ENCODE measurements at places on chromosomes 1 and 21.

DNA sequence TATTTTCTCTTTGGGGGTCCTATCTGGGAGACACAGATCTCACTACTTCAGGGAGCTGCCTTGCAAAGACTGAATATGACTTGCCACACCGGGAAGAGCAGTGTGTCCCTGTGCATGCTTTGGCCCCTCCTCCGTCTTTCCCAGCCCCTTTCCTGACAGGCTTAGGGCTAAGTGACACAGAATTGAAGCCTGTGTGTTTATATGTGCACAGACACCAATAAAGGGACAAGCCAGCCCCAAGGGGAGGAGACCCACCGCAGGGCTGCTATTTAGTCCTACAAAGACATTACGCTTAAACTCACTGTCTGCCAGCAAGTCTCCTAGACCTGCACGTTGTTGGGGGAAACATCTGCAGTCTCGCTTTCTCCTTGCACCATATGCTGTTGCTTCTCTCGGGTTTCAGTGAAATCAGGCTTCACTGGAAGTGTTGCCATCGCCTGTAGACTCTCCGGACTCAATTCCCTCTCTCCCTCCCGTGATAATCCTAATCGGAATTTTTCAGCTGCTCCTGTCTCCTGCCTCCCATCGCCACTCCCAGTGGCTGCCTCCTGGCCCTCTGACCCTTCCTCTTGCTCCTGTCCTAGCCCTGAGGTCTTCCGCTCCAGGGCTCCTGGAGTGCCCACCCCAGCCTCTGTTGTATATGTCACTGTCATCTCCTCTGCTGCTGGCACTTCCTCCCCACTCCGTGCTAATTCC is 58.5 kb upstream of the LRRC53 start:
- no peak for DNase-seq

- no peak for DNase-seq
Observed at GRCh38 chr21:46000731-46001641, 19.4 kb downstream of the COL6A1 start.

GRCh38 chr21:29808153-29808552 is 131.6 kb downstream of the GRIK1 start:
- DNase-seq, result no peak

DNA sequence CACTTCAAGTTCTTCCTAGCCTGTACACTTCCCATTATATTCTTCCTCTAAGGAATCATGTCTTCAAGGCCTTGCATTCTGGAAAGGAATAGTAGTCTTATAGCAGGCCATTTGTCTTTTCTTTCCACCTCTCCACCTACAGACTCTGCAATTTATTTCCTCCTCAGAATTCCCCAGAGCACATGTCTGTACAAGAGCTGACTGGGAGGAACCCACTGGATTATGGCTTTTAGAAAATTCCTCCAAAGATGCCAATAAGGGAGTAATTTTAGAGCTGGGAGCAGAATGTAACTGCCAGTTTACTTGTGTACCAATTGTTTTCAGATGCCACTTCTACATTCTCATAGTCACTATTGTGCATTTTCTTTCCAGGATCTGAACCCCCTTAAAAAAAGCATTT is 3.4 kb upstream of the PSMG1 start:
- no peak for DNase-seq

DNA sequence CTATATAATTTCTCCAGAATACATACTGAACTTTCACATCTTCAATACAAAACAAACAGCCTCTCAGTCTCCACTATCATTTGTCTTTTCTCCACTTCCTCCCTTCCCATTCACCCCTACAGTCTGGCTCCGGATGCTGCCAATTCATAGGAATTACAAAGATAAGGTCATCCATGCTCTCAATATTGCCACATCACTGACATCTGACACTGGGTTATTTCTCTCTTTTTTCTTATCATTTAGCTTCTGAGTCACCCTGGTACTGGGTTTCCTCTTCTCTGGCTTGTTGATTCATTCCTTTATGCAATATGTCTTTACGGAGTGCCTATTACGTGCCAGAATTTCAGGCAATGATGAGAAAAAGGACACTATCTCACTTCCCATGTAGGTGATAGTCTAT is 3.1 kb upstream of the SH3BP5L start:
- DNase-seq, result no peak

- no peak for DNase-seq
Observed at GRCh38 chr1:42118125-42118524, 35.1 kb upstream of the GUCA2B start.

DNA sequence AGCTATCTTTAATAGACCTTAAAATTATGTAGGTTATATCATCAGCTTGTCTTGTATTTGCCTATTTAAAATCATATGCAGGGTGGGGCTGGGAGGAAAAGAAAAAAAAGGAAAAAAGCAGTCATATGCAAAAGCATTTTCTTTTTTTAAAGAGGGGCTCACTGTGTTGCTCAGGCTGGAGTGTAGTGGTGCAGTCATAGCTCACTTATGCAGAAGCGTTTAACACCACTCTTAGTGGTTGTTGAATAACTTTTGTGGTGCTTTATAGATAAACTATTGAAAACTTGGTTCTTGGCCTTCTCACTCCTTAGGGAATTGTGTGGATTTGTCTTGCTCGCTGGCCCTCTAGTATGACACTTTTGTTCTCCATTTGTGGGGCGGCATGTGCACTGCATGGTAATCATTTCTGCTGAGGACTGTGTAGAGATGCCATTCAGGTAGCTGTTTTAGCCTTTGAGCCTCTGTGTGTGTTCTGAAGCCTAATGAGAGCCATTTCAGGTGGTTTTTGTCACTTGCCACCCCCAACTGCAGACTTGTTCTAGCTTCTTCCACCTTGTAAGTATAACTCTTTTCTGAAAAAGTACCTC is 77.8 kb downstream of the KIF1B start:
- no peak for DNase-seq

- no peak for DNase-seq
Observed at GRCh38 chr1:160978510-160978927, 23.9 kb upstream of the ITLN2 start.

DNA sequence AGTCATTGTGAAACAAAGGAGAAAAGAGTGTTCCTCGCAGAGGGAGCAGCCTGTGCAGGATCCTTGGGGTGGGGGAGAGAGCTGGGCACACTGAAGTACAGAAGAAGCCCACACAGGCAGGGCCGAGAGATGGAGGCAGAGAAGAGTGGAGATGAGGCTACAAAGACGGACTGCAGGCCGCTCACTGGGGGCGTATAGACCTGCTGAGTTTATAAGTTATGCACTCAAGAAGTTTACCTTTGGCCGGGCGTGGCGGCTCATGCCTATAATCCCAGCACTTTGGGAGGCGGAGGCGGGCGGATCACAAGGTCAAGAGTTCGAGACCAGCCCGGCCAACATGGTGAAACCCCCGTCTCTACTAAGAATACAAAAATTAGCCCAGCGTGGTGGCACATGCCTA is 7.6 kb upstream of the SLAMF9 start:
- DNase-seq, result no peak

- DNase-seq, result peak; percentile 98
Observed at GRCh38 chr1:30823969-30824735, 66.6 kb upstream of the LAPTM5 start.

GRCh38 chr1:185498207-185498606 is 181.2 kb upstream of the IVNS1ABP start:
- DNase-seq, result no peak

GRCh38 chr1:60664086-60664625 is 418.2 kb upstream of the NFIA start:
- DNase-seq, result no peak

DNA sequence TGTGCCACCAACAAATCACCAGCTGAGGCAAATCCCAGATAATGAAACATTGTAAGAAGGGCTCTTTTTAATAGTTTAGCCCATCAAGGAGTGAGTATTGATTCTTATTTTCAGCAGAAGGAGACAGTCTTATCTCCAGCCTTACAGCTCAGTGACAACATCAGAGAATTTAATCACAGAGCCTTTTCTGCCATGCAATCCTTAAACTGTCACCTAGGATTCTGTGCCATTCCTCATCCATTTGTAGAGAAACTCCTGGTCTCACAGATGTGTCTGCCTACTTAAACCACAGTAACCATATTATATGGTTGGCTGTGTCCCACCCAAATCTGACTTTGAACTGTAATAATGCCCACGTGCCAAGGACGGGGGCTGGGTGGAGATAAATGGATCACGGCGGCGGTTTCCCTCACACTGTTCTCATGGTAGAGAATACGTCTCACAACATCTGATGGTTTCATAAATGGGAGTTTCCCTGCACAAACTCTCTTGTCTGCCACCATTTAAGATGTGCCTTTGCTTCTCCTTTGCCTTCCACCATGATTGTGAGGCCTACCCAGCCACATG is 217.7 kb downstream of the RERE start:
- DNase-seq, result no peak

DNA sequence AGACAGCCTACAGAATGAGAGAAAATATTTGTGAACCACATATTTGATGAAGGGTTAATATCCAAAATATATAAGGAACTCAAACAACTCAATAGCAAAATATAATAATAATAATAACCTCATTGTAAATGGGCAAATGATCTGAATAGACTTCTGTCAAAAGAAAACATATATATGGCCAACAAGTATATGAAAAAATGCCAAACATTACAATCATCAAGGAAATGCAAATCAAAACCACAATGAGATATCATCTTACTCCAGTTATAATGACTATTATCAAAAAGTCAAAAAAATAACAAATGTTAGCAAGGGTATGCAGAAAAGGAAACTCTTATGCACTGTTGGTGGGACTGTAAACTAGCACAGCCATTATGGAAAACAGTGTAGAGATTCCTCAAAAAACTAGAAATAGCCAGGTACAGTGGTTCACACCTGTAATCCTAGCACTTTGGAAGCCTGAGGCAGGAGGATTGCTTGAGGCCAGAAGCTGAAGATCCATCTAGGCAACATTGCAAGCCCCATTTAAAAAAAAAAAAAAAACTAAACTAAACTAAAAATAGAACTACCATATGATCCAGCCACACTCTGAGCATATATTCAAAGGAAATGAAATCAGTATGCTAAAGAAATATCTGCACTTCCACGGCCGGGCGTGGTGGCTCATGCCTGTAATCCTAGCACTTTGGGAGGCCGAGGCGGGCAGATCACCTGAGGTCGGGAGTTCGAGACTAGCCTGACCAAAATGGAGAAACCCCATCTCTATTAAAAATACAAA is 17.3 kb upstream of the TRIM67 start:
- no peak for DNase-seq

- no peak for DNase-seq
Observed at GRCh38 chr1:68673771-68674170, 176.9 kb upstream of the DEPDC1 start.

DNA sequence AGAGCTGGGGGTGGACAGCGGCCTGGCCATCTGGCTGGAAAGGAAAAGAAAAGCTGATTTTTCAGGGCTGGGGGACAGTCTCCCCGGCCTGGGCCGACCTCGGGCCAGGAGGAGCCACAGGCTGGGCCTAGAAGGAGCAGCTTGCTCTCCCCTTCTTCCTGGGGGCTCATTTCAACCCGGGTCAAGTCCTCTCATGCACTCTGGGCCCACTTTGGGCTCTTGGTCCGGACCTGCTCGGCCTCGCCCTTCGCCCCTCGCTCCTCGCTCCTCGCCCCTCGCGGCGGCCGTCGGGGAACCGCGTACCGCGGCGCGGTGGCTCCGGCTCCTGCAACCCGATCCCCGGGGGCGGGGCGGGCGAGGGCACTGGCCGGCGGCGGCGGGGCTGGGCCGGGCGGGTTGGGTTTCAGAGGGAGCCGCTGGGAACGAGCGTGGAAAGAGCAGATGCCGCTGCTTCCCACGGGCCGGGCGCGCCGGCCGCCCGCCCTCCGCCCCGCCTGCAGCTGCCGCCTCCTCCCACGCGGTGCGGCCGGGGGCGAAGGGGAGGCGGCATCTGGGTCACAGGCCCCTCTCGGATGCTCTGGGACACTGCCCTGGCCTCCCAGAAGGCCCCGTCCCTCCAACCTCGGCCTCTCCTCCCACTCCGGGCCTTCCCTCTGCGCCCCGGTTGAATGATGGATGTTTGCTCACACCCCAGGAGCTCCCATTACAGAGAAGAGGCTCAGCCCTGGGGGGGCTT is 6.6 kb downstream of the HEYL start:
- DNase-seq, result no peak

DNA sequence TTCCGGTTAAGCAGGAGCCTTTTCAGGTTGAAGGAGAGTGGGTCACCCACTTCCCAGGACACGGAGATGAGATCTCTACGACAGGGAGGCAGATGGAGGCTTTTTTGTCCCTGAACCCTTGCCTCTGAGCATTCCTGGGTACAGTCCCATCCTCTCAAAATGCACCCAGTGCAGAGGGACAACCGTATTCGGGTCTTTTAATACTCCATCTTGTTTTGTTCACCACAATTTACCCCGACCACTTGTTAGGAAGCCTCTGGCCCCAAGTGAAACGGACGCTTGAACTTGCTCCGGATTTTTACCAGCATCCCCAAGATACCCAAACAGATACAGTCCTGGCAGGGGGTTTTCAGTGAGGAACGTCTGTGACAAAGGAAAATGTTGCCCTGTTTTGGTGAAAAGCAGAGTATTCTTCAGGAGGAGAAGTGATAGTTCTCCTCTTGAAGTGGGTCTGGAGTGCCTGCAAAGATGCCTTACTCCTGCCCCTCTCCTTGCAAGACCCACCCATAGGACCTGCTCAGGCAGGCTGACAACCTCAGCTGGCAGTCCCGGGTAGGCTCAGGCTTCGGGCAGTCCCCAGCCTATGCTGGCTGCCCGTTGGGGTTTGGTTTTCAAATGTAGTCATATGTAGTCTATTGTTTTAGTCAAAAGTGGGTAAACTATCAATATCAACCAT is 669 bp upstream of the ARL8A start:
- DNase-seq, result no peak

- DNase-seq, result peak; percentile 97
Observed at GRCh38 chr1:184632415-184633175, 122.1 kb downstream of the EDEM3 start.

DNA sequence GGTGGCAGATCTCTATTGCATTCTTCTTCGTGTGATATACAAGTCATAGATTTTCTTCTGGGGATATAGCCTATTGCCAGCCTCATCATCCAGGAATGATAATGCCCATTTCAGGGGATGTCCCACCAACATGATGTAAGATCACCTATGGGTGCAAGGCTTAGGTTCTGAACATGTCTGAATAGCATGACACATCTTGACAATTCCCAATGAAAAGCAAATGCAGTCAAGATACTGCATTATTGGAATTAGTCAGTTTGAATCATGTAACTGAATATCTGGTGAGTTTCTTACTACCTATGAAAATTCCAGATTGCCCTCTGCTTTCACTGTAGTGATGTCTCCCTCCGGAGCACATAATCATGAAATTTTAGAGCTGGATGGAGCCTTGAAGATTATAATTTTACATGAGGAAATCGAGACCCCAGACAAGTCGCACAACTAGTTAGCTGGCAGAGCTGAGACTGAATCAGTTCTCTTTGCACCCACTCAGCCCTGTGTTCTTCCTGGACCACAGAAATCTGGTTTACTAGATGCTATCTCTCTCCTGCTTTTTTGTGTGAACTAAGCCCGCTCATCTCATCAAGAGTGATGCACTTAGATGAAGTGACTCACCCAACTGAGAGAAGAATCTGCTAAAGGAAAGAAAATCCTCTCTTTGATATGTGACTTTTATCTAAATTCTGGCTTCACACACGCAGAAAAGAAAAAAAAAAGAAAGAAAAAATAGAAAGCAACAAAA is 65.0 kb downstream of the WDR64 start:
- DNase-seq, result no peak

GRCh38 chr1:182215764-182216163 is 154.3 kb upstream of the ZNF648 start:
- DNase-seq, result peak; percentile 61

GRCh38 chr1:18363436-18363835 is 117.3 kb upstream of the KLHDC7A start:
- no peak for DNase-seq

All from LNCaP clone FGC (cell line).